ENCODE measurements at places on chromosomes 1 and 21.

GRCh38 chr1:152013664-152014237 is 20.1 kb upstream of the S100A10 start:
- peak; percentile 18 for DNase-seq

GRCh38 chr1:156838972-156839371 is 19.9 kb downstream of the INSRR start:
- peak; percentile 6 for DNase-seq

DNA sequence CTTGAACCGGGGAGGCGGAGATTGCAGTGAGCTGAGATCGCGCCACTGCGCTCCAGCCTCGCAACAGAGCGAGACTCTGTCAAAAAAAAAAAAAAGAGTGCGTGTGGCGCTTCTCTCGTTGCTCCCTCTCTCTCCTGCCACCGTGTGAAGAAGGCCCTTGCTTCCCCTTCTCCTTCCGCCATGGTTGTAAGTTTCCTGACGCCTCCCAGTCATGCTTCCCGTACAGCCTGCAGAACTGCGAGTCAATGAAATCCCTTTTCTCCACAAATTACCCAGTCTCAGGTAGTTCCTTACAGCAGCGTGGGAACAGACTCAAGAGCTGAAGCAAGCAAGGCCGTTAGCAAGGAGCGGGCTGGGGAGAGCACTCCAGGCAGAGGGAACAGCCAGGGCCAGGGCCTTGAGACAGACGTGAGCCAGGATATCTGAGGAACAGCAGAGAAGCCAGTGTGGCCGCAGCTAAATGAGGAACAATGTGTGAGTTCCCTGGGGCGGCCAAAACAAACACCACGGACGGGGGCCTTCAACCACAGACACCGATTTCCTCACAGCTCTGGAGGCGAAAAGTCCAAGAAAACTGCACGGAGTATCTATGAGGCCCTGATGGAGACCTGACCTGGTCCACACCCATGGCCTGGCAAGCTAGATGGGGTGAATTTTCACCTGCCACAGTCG is 54.2 kb upstream of the ETS2 start:
- no peak for DNase-seq

GRCh38 chr1:226678701-226679100 is 60.4 kb downstream of the ITPKB start:
- peak; percentile 20 for DNase-seq

DNA sequence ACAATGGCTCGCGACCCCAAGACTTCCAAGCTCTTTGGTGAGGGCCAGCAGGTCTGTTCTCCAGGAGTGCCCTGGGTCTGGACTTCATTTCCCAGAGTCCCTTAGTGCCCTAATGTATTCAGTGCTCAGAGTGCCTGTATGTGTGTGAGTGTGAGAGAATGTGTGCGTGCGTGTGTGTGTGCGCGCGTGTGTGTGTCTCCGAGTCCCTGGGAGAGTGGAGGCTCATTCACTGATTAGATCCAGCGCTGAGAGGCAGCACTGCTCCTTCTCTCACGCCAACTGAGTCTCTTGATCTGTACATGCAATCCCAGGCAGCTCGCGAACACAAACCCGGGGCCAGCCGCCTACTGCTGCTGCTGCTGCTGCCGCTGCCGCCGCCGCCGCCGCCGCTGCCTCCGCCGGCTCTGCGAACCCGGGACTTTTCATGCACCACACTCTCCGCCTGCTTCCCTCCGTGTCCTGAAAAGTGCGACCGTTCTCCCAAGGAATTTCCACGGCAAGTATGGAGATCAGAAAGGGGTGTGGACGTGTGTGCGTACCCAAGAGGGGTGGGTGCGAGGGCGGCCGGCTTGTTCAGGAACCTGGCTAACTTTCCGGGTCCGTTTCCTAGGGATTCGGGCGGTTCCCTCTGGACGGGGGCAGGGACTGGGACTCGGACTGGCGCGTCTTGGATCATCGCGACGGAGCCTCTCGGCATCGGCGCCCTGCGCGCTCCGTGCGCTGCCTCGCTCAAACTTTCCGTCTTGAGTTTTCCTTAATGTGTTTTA is at the start of gene RNF220:
Gene RNF220 (plus strand): TSS at position 225 of the 767 bp plus-strand sequence.
- peak; percentile 34 for DNase-seq

DNA sequence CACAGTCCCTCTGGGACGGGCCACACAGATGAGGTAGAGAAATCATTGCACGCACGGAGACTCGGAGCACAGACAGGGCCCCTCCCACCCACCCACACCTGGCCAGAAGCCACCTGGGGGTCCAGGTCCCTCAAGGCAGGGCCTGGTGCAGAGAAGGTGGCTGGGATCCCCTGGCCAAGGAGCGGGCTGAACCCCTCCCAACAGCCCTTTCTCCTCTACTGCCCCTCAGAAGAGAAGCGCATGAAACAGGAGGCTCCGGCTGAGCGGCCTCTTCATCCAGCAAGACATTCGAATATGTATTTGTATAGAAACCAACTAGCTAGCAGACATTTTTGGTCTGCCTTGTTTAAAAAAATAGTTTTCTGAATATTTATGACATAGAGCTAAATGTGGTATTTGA is 29.0 kb downstream of the WNT9A start:
- no peak for DNase-seq

- DNase-seq, result no peak
Measured at GRCh38 chr1:167679714-167680113, 42.1 kb upstream of the MPZL1 start.

DNA sequence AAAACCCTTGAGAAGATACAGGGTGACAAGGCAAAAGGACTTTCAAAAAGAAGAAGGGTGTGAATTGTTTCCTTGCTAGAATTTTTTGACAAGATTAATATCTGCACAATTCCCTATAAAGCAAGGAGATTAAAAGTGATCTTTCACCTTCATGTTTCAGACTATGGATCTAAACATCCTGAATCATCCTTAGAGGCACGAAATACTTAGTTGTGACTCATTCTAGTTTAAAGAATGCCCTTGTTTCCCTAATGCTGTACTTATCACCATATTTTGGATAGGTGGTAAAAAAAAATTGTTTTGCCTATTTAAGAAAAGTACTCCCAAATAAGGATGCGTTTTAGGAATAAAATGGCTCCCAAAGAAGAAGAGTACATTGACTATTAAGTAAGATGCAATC is 415.1 kb downstream of the LRRIQ3 start:
- DNase-seq, result no peak

DNA sequence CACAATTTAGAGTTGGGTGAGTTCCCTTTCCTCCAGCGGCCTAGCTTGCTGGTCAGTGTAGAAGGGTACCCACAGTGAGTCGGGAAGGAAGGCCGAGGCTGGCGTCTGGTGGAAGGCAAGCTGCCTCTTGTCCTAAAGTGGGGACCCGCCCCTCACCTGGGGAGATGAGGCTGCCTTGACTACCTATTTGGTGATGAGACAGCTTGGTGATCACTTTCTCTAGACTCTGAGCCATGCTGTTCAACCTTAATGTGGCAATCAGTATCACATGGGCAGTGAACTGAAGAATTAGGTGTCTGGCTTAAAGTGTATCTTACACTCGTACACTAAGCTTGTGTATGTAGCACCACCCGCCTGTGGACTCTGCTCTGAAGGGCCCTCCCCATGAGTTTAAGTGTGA is 100.7 kb downstream of the COLGALT2 start:
- no peak for DNase-seq

- no peak for DNase-seq
Measured at GRCh38 chr1:151803915-151804314, 1.3 kb downstream of the LINGO4 start.

GRCh38 chr1:173347282-173347818 is 129.8 kb upstream of the PRDX6 start:
- DNase-seq, result no peak

DNA sequence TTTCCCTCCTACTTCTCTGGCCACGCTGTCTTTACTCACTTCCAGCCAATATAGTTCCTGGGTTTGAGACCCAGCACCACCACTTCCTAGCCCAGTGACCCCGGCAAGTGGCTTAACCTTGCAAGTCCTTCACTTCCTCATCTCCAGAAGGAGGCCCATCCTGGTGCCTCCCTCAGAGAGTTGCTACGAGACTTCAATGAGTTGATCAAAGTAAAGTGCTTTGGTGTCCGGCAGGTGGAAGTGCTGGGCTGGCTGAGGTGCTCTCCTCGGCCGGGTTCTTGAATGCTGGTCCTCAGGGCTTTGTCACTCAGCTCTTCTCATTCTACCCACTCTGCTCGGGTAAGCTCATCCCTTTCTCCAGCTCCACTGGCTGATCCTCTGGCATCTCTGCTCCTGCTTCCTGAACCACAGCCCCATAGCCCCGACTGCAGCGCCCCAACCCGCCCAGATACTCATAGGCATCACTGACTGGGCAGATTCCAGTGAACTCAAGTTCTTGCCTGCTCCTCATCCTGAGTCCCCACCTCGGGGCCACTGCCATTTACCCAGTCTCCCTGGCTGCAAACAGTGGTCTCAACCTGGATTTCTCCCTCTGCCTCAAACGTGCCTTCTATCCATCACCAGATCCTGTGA is 75.8 kb upstream of the WNT4 start:
- DNase-seq, result no peak

DNA sequence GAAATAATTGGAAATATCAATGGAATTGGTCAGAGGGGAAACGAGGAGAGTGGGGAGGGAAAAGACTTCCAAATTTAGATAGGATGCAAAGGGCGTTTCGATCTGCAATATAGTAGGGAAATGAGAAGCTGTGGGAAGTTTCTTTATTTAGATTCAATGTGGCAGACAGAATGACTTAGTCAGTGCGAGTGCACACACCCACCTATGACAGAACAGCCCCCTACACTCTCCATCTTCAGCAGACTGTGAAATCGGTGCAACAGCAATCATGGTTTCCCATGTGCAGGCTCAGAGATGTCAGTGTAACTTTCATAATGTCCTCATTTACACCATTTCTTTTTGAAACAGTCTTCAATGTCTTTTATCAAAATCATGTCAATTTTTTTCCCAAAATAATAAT is 46.0 kb downstream of the DIP2A start:
- DNase-seq, result no peak

- no peak for DNase-seq
Measured at GRCh38 chr21:45496968-45497845, 45.0 kb downstream of the SLC19A1 start.

DNA sequence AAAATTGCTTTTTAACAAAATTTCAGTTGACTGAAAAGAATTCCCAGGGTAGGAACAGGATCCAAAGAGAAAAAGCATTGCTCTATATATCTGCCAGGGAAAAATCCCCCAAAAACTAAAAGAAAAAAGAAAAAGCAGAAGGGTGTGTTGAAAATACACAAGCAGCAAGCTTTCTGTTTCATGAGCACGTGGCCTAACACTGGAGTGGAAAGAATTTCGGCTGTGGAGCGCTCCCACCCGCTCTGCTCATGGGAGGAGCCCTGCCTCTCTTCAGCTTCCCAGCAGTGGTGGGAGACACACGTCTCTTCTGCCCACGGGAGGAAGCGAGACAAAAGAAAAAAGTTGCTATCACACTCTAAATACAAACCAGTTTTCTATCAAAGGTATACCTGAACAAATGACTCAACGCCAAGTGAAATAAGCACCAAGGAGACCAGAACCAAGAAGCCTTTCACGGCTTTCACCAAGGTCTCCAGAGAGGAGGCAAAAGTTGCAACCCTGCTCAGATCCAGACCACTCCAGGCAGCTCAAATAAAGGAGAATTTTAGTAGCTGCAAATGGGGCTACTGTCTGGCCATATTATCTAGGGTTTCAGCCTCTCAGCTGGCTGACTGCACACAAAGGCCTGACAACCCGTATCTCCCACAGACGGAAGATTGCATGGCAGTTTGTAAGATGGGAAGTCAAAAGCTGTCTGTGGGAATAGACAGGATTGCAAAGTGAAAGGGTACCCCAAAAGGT is 29.5 kb upstream of the ZNF496 start:
- DNase-seq, result no peak

- DNase-seq, result no peak
Measured at GRCh38 chr1:208218237-208219097, 25.7 kb downstream of the PLXNA2 start.

DNA sequence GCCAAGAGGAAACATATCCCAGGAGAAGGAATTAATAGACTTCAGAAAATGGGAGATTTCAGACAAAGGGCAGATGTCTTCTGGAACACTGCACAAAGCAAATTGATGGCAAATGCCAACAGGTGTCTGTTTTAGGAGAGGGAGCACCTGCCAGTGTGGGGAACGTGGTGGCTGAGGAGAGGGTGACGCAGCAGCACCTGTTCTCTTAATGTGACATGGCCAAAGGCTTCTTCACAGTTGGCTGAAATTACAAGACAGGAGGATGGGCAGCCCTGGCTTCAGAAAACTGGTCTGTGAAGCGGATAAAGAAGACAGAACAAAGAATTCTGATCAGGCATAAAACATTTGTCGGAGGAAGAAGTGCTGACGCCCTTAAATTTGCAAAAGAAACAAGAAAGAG is 178.7 kb upstream of the RUNX1 start:
- DNase-seq, result no peak

DNA sequence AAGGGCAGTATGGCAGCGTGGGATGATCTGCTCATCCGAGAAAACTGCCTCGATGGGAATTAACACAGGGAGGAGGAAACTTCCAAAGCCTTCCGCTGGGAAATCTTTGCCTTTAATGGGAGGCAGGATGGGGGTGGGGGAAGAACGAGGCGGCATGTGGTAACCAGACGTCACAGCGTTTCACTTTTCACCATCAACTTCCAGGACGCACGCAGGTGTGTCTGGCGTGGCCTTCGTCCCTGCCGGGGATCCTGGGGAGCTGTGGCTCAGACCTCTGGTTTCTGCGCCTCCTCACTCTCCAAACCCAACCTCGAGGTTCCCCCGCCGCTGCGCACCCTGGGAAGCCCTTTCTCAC is 282 bp downstream of the RSPH1 start:
- DNase-seq, result no peak

- no peak for DNase-seq
Measured at GRCh38 chr1:150141452-150141851, 8.3 kb upstream of the PLEKHO1 start.

DNA sequence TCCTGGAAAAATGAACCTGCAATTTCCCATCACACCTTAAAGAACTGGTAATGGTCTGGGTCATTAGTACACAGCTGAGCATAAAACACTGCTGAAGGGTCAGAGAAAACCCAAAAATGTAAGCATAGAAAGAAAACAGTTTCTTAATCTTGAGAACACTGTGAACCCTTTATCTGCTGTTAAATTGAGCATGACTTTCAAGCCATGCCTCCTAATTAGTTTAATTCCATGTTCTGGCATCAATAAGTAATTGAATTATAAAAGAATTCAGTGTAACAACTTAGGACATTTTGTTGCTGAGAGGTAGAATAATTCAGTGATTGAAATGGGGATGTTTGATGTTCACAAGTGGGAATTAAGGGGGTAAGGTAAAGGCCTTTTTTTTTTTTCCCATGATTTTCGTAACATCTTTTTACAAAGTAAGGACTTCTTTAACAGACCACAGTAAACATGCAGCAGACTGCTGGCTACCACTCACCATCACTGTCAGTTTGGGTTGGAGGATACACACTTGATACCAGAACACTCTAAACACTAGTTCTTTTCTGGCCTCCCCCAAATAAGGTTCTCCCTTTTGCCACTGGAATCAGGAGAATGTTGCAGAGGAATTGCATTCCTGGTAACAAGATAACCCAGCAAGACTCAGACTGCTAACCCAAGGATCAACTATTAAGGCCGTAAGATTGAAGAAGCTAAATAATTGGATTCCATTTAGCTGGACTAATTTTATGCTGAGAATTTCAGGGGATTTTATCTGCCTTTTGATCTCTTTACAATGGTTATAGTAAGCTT is 3.0 kb downstream of the RWDD3 start:
- no peak for DNase-seq

GRCh38 chr1:82162486-82163420 is 362.0 kb downstream of the ADGRL2 start:
- no peak for DNase-seq

- DNase-seq, result no peak
Measured at GRCh38 chr1:40712405-40712944, 21.0 kb downstream of the NFYC start.

Measured in stimulated activated naive CD4-positive, alpha-beta T cell treated with Interleukin-2 at 50 U/mL for 16 hours (primary cell).